NCI-H146 (cell line): ENCODE measurements at places on chromosomes 1 and 21.

- DNase-seq: no peak
These were observed 98.4 kb downstream of the DIRAS3 start for GRCh38 chr1:67952071-67952470.

GRCh38 chr21:45418301-45419071 lies 13.5 kb downstream of the COL18A1 start:
- no peak for DNase-seq

- DNase-seq: no peak
These were observed 24.9 kb upstream of the GRHL3 start for GRCh38 chr1:24294228-24294672.

DNA sequence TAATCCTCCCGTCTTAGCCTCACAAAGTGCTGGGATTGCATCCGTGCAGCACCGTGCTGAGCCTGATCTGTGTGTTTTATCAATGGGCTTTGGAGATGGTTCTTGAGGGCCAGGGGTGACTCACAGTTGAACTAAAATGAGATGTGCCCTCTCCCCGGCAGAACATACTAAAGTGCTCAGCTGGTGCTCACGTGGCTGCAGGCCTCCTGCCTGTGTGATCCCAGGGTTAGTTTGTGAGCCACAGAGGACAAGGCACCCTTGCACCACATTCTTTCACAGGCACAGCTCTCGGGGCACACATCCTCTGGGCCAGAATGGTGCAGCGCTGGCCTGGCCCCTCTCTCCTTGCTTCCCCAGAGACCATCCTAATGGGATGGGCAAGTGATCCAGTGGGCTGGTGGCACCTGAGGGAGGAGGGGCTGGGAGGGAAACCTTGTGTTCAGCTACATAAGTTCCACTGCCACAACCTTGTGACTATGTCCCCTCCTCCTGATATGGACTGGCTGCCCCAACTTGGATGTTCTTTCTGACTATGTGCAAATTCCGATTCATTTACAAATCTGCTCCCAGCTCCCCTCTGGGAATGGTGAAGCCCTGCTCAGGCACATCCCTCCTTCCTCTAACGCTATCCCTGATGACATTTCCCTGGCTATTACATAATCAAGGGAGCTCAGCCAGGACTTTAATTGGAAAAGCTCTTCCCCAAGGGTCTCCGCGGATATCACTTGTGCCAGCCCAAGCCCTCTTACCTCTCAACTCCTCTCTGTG lies 197.0 kb upstream of the EDN2 start:
- DNase-seq: no peak

- peak; percentile 45 for DNase-seq
These were observed 33.5 kb upstream of the RGS4 start for GRCh38 chr1:163035446-163036249.

DNA sequence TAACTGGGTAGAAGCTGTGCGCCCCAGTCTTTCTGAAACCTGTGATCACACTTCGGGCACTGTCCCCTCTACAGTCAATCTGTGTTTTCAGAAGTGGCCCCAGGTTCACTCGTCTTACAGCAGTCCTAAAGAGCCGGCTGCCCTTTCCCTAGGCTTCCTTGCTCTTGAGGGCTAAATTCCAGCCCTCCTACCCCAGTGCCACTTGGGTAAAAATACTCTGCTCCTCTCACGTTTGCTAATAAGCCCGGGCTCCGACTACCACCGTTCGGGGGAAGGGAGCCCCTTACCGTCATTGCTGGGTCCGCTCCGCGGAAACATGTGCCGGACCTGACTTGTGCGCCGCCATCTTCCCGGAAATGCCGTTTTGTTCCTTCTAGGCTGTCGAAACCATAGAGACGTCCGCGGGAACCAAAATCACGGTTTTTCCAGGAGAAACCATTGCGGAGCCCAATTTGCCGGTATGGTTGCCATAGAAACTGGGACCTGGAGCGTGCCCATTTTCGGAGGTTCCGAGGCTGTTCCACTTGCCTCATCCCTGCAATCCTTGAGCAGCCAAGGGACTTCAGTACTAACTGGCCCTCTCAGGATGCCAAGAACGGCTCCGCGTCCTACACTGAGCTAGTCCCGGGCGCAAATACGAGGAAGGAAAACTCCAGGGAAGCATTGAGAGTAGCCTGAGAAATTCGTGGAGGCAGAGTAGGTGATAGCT lies at the start of gene GPATCH4:
GPATCH4 (minus strand) TSS at position 358 of the 709 bp plus-strand sequence.
- peak; percentile 87 for DNase-seq

DNA sequence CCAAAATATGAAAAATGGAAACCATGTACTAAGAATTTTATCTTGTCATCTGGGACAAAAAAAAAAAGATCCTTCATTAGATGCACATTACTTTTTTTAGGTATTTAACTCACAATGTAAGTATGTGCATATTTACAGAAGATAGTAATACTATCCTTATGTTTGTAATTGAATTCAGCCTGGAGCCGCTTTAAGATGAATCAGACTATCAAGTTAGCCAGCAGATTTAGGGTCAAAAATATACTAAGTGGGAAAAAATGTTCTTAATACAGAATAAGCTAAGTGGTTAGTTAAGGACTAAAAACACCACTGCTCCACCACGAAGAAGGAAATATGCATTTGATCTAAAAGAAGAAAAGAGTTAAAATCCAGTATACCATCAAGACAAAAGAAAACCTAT lies 49.1 kb downstream of the DSCAM start:
- DNase-seq: no peak

- DNase-seq: no peak
These were observed 6.2 kb downstream of the ADSS2 start for GRCh38 chr1:244445320-244446181.

- DNase-seq: no peak
These were observed 2.2 kb upstream of the UBE2J2 start for GRCh38 chr1:1275836-1276235.

DNA sequence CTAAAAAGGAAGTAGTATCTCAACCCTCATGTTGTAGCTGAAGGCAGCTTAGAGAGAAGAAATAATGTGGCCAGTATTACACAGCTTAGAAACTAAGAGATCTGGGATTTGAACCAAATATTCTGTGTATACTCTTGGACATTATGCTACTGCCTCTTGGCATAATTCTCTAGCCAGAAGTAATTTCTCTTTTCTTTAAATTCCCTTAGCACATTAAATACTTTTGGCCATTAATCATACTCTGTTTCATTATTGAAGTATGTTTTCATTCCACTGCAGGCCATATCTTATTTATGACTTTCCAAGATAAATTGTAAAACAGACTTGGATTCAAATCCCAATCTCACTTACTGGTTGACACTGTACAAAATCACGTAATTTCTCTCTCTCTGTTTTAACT lies 181.3 kb upstream of the SPAG17 start:
- no peak for DNase-seq

GRCh38 chr1:100400404-100400803 lies 48.1 kb downstream of the CDC14A start:
- peak; percentile 41 for DNase-seq

DNA sequence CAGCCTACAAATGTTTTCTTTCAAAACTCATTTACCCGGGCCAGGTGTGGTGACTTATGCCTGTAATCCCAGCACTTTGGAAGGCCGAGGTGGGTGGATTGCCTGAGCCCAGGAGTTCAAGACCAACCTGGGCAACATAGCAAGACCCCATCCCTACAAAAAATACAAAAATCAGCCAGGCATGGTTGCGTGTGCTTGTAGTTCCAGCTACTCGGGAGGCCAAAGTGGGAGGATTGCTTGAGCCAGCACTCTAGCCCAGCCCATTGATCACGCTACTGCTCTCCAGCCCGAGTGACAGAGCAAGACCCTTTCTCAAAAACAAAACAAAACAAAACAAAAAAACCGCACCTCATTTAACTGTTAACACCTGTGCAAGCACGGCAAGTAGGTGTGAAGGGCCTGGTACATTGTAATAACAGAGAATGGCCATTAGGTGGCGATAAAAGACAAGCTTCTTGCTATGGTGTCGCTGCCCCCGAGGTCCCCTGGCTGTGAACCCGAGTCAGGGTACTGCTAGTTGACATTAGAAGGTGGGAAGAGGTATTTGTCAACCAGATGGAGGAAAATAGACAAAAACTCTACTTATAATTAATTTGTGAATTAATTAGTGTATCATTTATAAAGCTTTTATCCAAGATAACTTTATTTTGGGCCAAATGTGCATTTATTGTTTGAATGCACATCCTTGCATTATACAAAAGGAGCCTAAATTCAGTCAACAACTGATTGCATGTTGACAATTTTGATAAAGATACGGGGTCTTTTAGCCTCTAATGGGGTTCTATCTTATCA lies 66.5 kb downstream of the SH3BGR start:
- peak; percentile 69 for DNase-seq

DNA sequence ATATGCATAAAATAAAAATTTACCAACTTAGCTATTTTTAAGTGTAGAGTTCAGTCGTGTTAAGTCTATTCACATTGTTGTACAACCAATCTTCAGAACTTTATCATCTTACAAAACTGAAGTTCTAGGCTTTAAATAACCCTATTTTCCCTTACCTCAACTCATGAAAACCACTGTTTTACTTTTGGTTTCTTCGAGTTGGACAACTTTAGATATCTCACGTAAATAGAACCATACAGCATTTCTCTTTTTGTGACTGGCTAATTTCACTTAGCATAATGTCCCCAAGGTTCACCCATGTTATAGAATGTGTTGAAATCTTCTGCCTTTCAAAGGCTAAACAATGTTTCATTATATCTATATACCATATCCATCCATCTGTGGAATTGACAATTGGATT lies 819.0 kb upstream of the ADGRL4 start:
- no peak for DNase-seq

DNA sequence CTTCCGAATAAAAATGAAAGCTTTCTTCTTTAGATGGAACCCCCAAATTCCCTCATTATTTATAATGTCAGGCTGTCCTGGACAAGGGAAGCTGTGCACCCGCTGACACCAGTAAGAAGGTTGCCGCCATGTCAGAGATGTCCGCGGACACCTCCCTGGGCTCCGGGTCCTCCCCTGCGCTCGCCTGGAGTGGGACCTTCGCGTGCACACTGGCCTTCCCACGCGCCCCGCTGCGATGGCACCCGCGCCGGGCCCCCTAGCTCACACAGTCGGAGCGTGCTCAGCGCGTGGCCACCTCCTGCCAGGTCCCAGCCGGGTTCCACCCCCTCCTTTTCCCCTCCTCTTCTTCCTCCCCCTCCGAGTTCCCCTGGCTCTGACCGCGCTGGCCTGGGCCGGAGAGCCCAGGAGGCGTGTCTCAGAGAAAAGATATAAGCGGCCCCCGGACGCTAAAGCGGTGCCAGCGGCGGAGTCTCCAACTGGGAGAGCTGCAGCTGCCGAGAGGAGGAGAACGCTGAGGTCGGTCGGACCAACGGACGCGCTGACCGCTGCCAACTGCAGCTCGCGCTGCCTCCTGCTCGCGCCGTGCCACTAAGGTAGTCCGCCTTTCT lies at the start of gene G0S2:
G0S2 (plus strand) TSS at position 456 of the 608 bp plus-strand sequence. CDS start 273 bp downstream, outside the sequence.
- no peak for DNase-seq
